ENCODE measurements at places on chromosomes 4 and X.

DNA sequence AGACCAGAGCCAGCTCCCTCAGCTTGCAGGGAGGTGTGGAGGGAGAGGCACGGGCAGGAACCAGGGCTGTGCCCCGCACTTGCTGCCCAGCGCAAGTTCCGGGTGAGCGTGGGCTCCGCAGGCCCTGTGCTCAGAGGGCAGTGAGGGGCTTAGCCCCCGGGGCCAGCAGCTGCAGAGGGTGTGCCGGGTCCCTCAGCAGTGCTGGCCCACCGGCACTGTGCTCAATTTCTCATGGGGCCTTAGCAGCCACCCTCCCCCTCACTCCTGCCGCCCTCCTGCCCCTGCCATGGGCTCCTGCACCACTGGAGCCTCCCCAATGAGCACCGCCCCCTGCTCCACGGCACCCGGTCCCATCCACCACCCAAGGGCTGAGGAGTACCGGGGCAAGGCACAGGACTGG, 104.6 kb upstream of the SRD5A3 start:
- no peak overlapping the region for H3K27ac ChIP-seq
- H3K4me1 ChIP-seq: no peaks in the 10 kb centered on the region
- peaks cover 6% of the 10 kb centered on the region for H3K36me3 ChIP-seq
- no peak overlapping the region for H3K4me3 ChIP-seq
- no peak for DNase-seq

DNA sequence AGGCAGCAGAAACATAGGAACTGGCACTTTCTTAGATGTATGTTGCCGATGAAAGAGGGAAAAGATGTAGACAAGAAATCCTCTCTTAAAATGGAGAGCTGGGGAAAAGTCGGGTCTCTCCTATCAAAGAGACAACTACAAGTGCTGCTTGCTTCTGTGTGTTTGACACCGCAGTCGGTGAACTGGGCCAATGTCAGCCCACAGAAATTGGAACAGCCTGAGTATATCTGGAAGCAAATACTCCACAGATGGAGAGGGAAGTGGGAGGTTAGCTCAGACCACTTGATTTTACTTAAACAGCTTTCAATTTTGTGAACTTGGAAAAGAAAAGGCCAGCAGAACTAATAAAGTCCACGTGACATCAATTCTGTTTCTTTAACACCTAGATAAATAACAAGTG, 230.9 kb upstream of the FAT1 start:
- H3K27ac ChIP-seq: no peak overlapping the region
- no peak overlapping the region for H3K4me3 ChIP-seq
- H3K4me1 ChIP-seq: no peaks in the 10 kb centered on the region
- peaks cover 4% of the 10 kb centered on the region for H3K36me3 ChIP-seq

- H3K4me1 ChIP-seq: peaks cover 4% of the 10 kb centered on the region
- no peaks in the 10 kb centered on the region for H3K27me3 ChIP-seq
- no peak overlapping the region for H3K4me3 ChIP-seq
- H3K27ac ChIP-seq: no peak overlapping the region
- H3K36me3 ChIP-seq: peaks cover 2% of the 10 kb centered on the region
Observed at GRCh38 chr4:16117164-16117563, 33.3 kb upstream of the PROM1 start.

DNA sequence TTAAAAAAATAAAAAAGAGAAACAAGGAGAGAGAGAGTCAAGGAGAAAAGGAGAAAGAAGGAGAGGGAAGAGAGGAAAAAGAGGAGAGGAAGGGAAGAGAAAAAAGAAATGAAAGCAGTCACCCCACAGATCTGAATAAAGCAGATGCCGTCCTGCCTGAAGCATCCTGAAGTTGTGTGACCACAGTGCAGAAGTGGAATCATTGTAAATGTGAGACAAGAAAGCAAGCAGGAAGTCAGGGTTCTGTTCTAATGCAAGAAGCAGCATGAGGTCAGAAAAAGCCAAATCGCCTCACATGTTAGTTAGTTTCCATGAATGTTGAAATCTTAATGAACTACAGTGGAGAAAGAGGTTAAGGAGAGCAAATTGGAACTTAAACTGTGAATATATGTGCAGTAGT, 692.5 kb downstream of the CENPC start:
- H3K27ac ChIP-seq: no peak overlapping the region
- H3K4me3 ChIP-seq: no peak overlapping the region
- H3K27me3 ChIP-seq: no peaks in the 10 kb centered on the region
- no peaks in the 10 kb centered on the region for H3K4me1 ChIP-seq

DNA sequence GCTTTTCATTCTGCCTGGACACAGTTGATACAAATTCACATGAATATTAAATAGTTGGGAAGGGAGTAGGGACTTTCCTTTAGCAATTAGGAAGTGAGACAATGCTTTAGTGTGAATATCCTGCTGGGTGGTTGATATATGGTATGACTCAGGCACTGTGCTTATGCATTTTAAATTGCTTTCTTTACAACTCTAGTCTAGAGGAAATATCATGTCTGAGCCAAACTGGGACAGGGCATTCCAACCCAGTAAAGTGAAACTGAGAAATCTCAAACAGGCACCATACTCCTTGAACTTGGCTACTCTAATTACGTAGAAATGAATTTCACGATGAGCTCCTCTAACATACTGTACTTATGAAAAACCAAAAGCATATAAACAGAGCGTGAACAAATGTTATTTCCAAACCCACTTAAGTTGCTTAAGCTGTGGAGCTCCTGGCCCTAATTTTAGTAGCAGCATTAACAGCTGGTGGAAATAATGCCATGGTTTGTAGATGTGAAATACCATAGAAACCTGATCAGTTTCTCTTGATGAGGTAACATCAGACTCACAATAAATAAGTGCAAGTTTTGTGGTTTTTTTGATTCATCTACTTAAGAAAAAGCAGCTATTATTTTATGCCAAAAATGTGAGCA, 242.9 kb upstream of the GK2 start:
- H3K36me3 ChIP-seq: no peaks in the 10 kb centered on the region
- peaks cover 13% of the 10 kb centered on the region for H3K27me3 ChIP-seq
- DNase-seq: no peak
- no peak overlapping the region for H3K4me3 ChIP-seq

DNA sequence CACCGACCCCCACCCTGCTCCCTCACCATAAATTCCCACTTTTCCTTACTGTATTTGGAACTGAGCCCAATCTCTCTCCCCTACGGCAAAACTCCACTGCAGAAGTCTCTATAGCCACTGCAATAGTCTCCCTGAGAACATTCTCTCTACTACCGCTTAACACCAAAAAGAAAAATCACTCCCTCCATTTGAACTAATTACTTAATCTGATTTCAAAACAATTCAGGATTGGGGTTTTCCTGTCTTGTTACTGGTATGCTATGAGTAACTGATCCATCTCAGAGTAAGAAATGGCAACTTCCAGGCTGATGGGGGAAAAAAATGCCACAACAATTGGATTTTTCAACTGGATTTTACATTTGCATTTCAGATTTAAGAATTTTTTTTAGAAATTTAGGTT, 5.8 kb downstream of the PAPSS1 start:
- H3K27ac ChIP-seq: no peak overlapping the region
- H3K4me3 ChIP-seq: no peak overlapping the region
- H3K36me3 ChIP-seq: peaks cover 3% of the 10 kb centered on the region
- peaks cover 39% of the 10 kb centered on the region for H3K4me1 ChIP-seq

DNA sequence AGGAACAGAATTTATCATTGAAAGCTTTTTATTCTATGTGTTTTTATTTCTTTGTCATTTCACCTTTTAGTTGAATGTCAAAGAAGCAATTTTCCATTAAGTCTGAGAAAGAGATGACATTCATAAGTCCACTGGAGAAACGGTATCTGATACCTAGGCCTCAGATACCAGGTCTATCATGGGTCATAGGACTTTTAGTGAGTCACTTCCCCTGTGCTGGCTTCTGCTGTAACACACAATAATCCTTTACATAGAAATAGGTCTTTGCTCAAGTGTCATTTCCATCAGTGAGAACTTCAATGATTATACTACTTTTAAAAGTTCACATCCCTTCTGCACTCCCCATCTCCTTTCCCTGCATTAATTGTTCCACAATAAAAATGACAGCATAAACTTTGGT, 125.5 kb upstream of the ARMCX2 start:
- peaks cover 5% of the 10 kb centered on the region for H3K27me3 ChIP-seq
- no peaks in the 10 kb centered on the region for H3K36me3 ChIP-seq

DNA sequence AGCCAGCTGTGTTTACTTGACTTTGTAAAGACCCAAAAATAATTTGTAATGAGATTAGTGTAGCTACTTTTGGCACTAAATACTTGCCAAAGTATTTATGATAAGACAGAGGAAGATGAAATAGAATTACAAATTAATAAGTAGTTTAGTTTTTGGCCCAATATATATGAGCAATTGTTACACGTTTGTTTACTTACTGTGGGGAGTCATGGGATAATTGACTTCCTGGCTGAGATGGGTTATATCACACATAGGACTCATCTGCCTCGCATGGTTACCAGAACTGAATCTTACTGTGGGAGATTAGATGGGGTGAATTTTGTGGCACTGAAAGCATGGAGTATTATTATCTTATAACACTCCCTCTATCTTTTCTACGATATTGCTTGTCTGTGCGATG, 66.6 kb downstream of the INTS12 start:
- H3K36me3 ChIP-seq: no peaks in the 10 kb centered on the region
- DNase-seq: no peak
- peaks cover 5% of the 10 kb centered on the region for H3K27me3 ChIP-seq
- H3K27ac ChIP-seq: no peak overlapping the region
- no peak overlapping the region for H3K4me3 ChIP-seq
- no peaks in the 10 kb centered on the region for H3K4me1 ChIP-seq

DNA sequence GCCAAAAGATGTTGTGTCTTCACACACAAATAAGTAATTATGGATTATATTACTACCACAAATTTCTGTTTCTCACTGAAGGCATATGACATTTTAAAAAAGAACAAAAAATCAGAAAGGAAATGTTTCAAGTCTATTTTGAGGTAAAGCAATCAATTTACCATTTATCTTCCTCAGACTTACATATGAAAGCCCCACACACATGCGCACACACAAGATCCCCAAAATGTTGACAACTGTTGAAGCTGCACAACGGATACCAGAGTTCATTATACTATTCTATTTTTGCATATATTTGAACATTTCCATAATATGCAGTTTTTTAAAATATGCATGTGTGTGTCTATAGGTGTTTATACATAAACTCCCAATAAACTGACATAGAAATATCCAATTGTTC, 2.7 kb downstream of the LRBA start:
- H3K4me3 ChIP-seq: peak overlapping the region; percentile 91
- DNase-seq: no peak

GRCh38 chr4:159272273-159273140, 169.6 kb downstream of the RAPGEF2 start:
- DNase-seq: no peak
- peak overlapping the region; percentile 3 for H3K27ac ChIP-seq

DNA sequence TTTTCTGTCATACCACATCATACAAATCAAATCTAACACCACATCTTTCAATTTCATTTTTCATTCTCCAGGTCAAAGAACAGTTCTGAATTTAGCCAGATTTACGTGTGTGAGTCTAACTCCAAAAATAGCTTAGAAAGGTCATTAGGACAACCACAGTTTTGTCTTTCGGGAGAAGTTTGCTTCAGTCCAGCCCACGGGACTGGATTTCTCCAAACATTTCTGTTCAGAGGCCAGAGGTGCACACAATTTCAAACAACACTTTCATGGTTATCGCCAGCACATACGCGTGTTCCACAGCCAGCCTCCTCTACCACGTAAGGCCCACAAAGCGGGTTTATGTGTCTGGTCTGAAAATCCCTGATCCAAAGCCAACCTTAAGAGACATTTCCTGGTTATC, 65.9 kb downstream of the VEGFC start:
- H3K4me1 ChIP-seq: no peaks in the 10 kb centered on the region
- no peaks in the 10 kb centered on the region for H3K27me3 ChIP-seq
- no peak for DNase-seq

DNA sequence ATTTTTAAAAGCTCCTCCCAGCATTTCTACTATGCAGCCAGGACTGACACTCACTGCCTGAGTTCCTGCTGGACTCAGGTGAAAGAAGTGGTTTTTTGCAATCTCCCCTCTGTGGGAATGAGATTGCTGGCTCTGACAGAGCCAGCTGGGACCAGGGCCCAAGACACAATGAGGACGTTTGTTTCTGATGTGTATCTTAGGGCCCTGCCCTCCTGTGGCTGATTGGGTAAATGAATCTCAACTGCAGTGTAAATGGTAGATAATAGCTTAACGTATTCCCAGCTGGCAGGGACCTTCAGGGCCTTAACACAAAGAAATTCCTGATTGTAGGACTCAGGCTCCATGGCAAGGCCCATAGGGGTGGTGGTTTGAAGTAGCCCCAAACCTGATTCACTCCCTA, 85.8 kb upstream of the PRPS1 start:
- no peak for DNase-seq
- peaks cover 17% of the 10 kb centered on the region for H3K27me3 ChIP-seq
- H3K4me3 ChIP-seq: no peak overlapping the region
- H3K4me1 ChIP-seq: no peaks in the 10 kb centered on the region
- no peak overlapping the region for H3K27ac ChIP-seq

- no peak for DNase-seq
- H3K27me3 ChIP-seq: no peaks in the 10 kb centered on the region
- no peak overlapping the region for H3K4me3 ChIP-seq
- peaks cover 5% of the 10 kb centered on the region for H3K36me3 ChIP-seq
- H3K4me1 ChIP-seq: no peaks in the 10 kb centered on the region
Observed at GRCh38 chrX:70352496-70352895, 62.6 kb downstream of the KIF4A start.

- DNase-seq: no peak
- no peak overlapping the region for H3K4me3 ChIP-seq
- no peaks in the 10 kb centered on the region for H3K27me3 ChIP-seq
- H3K36me3 ChIP-seq: no peaks in the 10 kb centered on the region
- H3K27ac ChIP-seq: no peak overlapping the region
Observed at GRCh38 chr4:186621959-186622553, 66.7 kb upstream of the MTNR1A start.

GRCh38 chr4:38679921-38680320, 15.9 kb downstream of the KLF3 start:
- H3K27me3 ChIP-seq: no peaks in the 10 kb centered on the region
- H3K27ac ChIP-seq: no peak overlapping the region
- peaks cover 62% of the 10 kb centered on the region for H3K4me1 ChIP-seq
- no peaks in the 10 kb centered on the region for H3K36me3 ChIP-seq

GRCh38 chr4:159220353-159220752, 117.5 kb downstream of the RAPGEF2 start:
- no peak for DNase-seq
- no peak overlapping the region for H3K4me3 ChIP-seq
- H3K4me1 ChIP-seq: no peaks in the 10 kb centered on the region
- H3K27ac ChIP-seq: no peak overlapping the region
- H3K27me3 ChIP-seq: no peaks in the 10 kb centered on the region
- H3K36me3 ChIP-seq: peaks cover 3% of the 10 kb centered on the region

- H3K4me1 ChIP-seq: no peaks in the 10 kb centered on the region
- H3K4me3 ChIP-seq: no peak overlapping the region
- DNase-seq: no peak
- H3K27ac ChIP-seq: no peak overlapping the region
Observed at GRCh38 chr4:140679576-140679975, 76.6 kb downstream of the TBC1D9 start.

DNA sequence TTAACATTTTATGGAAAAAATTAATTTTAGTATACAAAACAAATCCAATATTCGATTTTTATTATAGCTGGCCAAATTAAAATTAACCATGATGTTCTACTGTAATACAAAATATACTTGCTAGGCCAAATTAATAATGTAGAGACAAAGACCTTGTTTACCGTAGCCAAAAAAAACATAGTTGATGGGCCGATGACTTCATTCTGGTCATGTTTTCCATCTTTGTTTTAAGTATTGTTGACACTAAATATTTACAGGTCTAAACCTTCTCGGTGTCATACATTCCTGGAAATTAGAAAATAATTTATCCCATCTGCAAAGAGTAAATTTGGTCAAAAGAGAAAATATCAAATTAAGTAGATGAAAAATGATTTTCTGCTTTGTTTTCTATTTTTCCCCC, 698.5 kb downstream of the GRID2 start:
- H3K27ac ChIP-seq: no peak overlapping the region
- no peaks in the 10 kb centered on the region for H3K4me1 ChIP-seq
- H3K36me3 ChIP-seq: no peaks in the 10 kb centered on the region
- DNase-seq: no peak
- H3K27me3 ChIP-seq: no peaks in the 10 kb centered on the region
- no peak overlapping the region for H3K4me3 ChIP-seq
